T-helper 2 cell treated with Interferon-gamma antibody and Interleukin-4, amounts not matched to agents 5 μg/mL and 100 μg/mL, for 36 hours (primary cell): ENCODE measurements at places on chromosomes 7 and 10.

GRCh38 chr10:13270877-13271551 lies 28.9 kb downstream of the PHYH start:
- H3K27ac ChIP-seq: no peak overlapping the region
- H3K4me1 ChIP-seq: peaks cover 4% of the 10 kb centered on the region
- DNase-seq: no peak
- no peaks in the 10 kb centered on the region for H3K36me3 ChIP-seq

DNA sequence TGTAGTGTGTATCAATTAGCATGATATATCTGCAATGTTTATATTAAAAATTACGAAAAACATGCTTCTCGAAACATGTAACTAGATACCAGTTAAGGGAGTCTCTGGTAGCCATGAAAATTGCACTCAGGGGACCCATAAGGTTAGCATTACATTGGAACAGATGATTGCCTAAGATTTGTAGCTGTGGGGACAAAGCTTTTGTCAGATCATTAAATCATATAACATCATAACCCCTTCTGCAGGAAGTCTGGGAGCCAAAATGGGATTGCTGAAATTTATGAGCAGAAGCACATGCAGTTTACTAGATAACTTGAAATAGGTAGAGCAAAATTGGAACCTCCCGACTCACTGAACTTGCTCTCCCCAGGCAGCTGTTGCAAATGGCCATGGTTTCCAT lies 235.0 kb upstream of the IGFBP3 start:
- H3K36me3 ChIP-seq: no peaks in the 10 kb centered on the region
- no peak overlapping the region for H3K27ac ChIP-seq
- H3K4me3 ChIP-seq: no peak overlapping the region
- no peak for DNase-seq

- H3K4me3 ChIP-seq: peak overlapping the region; percentile 87
- H3K4me1 ChIP-seq: peaks cover 81% of the 10 kb centered on the region
- no peak for DNase-seq
- H3K27me3 ChIP-seq: no peaks in the 10 kb centered on the region
Observed at GRCh38 chr10:49187044-49187484, 1.1 kb downstream of the TMEM273 start.

DNA sequence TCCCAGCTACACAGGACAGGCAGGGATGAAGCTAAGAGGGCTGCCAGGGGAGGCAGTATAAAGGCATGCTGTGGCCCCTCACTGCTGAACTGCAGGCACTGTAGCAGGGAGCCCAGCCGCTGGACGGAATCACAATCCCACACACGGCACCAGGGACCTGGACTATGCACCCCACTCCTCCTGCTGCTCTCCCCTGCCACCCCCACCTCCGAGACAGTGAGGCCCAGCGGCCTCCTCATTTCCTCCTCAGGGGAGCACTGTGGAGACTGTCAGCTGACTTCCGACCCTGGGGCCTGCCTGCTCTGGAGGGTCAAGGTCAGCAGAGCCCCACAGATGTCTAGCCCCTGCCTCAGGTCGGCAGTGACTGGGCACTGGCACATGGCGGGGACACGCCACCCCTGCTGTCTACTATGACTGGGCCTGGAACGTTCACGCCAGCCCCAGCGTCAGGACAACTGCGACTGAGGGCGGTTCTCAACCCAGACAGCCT lies 92.7 kb downstream of the FAM53B start:
- no peak overlapping the region for H3K4me3 ChIP-seq
- peaks cover 72% of the 10 kb centered on the region for H3K4me1 ChIP-seq
- H3K27ac ChIP-seq: no peak overlapping the region
- no peaks in the 10 kb centered on the region for H3K27me3 ChIP-seq
- peaks cover 17% of the 10 kb centered on the region for H3K36me3 ChIP-seq

- H3K27ac ChIP-seq: no peak overlapping the region
- peaks cover 66% of the 10 kb centered on the region for H3K27me3 ChIP-seq
- no peak for DNase-seq
Observed at GRCh38 chr10:71217266-71218045, 5.1 kb downstream of the UNC5B start.

- H3K27ac ChIP-seq: peak overlapping the region; percentile 92
- H3K27me3 ChIP-seq: peaks cover 17% of the 10 kb centered on the region
- no peaks in the 10 kb centered on the region for H3K36me3 ChIP-seq
- peaks cover 72% of the 10 kb centered on the region for H3K4me1 ChIP-seq
- peak; percentile 87 for DNase-seq
Observed at GRCh38 chr10:17029581-17030271, 99.9 kb downstream of the CUBN start.

DNA sequence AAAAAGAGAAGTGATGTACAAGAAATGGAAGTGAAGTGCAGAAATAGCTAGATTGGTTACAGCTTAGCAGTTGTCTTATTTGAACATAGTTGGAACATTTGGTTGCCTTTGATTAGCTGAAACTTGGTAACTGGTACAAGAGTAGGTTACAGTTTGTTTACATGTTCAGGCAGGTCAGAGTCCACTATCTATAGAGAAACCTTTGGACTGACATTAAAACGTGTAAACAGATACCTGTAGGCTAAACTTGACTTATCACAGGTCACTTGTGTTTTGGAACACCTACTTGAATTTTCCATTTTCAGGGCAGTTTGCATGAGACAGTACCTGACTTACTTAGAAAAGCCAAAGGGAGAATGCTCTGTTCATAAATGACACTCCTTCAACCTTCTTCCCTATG lies 28.5 kb upstream of the CYP2C8 start:
- H3K36me3 ChIP-seq: no peaks in the 10 kb centered on the region
- no peaks in the 10 kb centered on the region for H3K4me1 ChIP-seq
- H3K27ac ChIP-seq: no peak overlapping the region
- DNase-seq: no peak
- H3K27me3 ChIP-seq: peaks cover 2% of the 10 kb centered on the region

- H3K27me3 ChIP-seq: no peaks in the 10 kb centered on the region
- H3K4me1 ChIP-seq: no peaks in the 10 kb centered on the region
- H3K36me3 ChIP-seq: no peaks in the 10 kb centered on the region
- no peak for DNase-seq
Observed at GRCh38 chr10:107091126-107091525, 73.4 kb downstream of the SORCS1 start.

- H3K27me3 ChIP-seq: peaks cover 4% of the 10 kb centered on the region
- no peak for DNase-seq
- no peaks in the 10 kb centered on the region for H3K4me1 ChIP-seq
- no peak overlapping the region for H3K4me3 ChIP-seq
- H3K36me3 ChIP-seq: no peaks in the 10 kb centered on the region
- no peak overlapping the region for H3K27ac ChIP-seq
Observed at GRCh38 chr10:34670081-34670480, 145.0 kb downstream of the PARD3 start.

DNA sequence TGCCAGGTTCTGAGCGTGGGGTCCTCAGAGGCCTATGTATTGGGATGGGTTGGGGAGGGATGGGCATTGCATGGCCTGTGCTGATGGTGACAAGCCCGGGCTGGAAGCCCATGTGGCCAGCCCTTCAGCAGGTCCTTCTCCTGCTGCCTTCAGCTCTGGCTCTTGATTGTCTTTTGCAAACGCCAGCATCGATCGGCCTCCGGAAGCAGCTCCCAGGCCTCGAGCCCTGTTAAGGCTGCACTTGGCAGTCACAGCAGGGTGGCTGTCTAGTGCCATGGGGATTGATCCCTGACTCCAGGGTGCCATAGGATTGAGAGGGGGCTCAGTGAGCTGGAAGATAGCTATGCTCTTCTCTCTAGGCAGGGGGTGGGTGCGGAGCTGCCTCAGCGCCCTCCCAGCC lies 51.4 kb downstream of the CDH23 start:
- H3K27me3 ChIP-seq: no peaks in the 10 kb centered on the region
- no peak overlapping the region for H3K4me3 ChIP-seq
- no peaks in the 10 kb centered on the region for H3K4me1 ChIP-seq
- no peak overlapping the region for H3K27ac ChIP-seq
- H3K36me3 ChIP-seq: no peaks in the 10 kb centered on the region

GRCh38 chr7:102085218-102085772 lies 201.4 kb upstream of the SH2B2 start:
- peaks cover 4% of the 10 kb centered on the region for H3K36me3 ChIP-seq
- DNase-seq: no peak
- H3K27ac ChIP-seq: no peak overlapping the region
- H3K4me1 ChIP-seq: no peaks in the 10 kb centered on the region
- no peaks in the 10 kb centered on the region for H3K27me3 ChIP-seq

- peaks cover 5% of the 10 kb centered on the region for H3K4me1 ChIP-seq
- no peaks in the 10 kb centered on the region for H3K36me3 ChIP-seq
- no peak overlapping the region for H3K27ac ChIP-seq
- H3K27me3 ChIP-seq: peaks cover 11% of the 10 kb centered on the region
- H3K4me3 ChIP-seq: no peak overlapping the region
- DNase-seq: no peak
Observed at GRCh38 chr10:48299066-48299465, 7.4 kb upstream of the MAPK8 start.

- H3K4me1 ChIP-seq: peaks cover 5% of the 10 kb centered on the region
- H3K27ac ChIP-seq: no peak overlapping the region
- H3K27me3 ChIP-seq: no peaks in the 10 kb centered on the region
Observed at GRCh38 chr10:79272353-79272752, 74.9 kb upstream of the PPIF start.

GRCh38 chr7:25636871-25637283 lies 408.6 kb upstream of the NPVF start:
- H3K27ac ChIP-seq: no peak overlapping the region
- no peaks in the 10 kb centered on the region for H3K4me1 ChIP-seq
- H3K4me3 ChIP-seq: no peak overlapping the region
- no peaks in the 10 kb centered on the region for H3K36me3 ChIP-seq
- no peak for DNase-seq
- H3K27me3 ChIP-seq: peaks cover 3% of the 10 kb centered on the region

DNA sequence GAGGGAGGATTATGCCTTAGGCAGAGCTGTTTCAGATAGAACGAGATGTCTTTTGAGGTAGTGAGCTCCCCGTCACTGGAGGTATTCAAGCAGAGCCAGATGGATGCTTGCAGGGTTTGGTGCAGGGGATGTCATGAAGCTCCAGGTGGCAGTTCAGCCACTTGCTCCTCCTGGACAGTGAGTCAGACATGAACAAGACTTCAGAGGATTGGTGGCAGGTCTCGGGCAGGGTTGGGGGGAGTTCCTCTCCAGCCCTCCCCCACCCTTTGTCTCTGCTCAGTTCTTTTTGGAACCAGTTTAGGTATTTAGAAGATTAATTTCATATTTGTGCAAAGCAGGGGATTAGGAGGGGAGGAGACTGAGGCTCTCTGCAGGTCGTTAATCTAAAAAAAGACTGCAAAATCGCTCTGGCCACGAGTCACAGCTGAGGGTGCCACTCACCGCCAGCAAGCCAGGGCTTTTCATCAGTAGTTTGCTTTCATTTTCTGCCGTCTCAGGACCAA lies 21.5 kb upstream of the MYL10 start:
- DNase-seq: no peak
- H3K4me1 ChIP-seq: no peaks in the 10 kb centered on the region
- peaks cover 4% of the 10 kb centered on the region for H3K27me3 ChIP-seq
- H3K4me3 ChIP-seq: no peak overlapping the region

DNA sequence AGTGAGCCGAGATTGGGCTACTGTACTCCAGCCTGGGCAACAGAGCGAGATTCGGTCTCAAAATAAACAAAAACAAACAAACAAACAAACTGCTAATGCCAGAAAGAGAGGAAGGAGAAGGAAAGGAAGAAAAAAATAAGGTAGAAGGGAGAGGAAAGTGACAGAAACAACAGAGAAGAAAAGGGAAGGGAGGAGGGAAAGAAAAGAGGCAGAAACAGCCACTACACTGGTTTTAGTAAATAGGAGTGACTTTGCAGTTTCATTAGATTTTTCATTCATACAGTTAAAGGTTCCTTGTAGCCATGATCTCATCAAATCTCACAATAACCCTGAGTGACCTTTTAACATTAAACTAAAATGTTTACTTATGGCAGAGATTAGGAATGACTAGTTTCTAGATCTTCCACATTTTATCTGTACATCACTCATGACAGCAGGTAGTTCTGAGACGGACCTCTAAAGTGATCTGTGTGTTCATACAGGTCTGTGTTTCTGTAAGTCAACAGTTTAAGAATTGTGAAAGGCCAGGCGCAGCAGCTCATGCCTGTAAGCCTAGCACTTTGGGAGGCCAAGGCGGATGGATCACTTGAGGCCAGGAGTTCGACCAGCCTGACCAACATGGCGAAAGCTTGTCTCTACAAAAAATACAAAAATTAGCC lies 191.3 kb upstream of the KLF14 start:
- no peaks in the 10 kb centered on the region for H3K27me3 ChIP-seq
- no peak for DNase-seq
- peaks cover 65% of the 10 kb centered on the region for H3K36me3 ChIP-seq
- peaks cover 69% of the 10 kb centered on the region for H3K4me1 ChIP-seq
- H3K27ac ChIP-seq: peak overlapping the region; percentile 90

GRCh38 chr10:121337427-121337826 lies 260.8 kb downstream of the FGFR2 start:
- no peak overlapping the region for H3K27ac ChIP-seq
- H3K4me1 ChIP-seq: no peaks in the 10 kb centered on the region
- no peaks in the 10 kb centered on the region for H3K36me3 ChIP-seq
- DNase-seq: no peak

DNA sequence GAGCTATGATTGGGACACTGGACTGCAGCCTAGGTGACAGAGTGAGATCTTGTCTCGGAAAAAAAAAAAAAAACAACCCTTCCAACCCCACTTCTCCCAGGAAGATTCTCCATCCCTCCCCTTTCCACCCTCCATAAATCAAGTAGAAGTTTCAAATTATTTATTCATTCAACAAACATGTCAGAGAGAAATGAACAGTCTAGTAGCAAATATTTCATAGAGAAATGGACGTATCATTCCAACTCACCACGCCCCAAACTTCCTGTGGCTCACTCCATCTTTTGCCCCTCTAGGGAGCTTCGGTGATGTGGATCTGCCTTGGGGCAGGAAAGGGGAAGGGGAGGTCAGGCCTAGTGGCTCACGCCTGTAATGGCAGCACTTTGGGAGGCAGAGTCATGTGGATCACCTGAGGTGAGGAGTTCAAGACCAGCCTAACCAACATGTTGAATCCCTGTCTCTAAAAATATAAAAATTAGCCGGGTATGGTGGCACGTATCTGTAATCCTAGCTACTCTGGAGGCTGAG lies 638 bp upstream of the TRAPPC14 start:
- H3K4me1 ChIP-seq: peaks cover 29% of the 10 kb centered on the region
- peaks cover 22% of the 10 kb centered on the region for H3K36me3 ChIP-seq
- no peaks in the 10 kb centered on the region for H3K27me3 ChIP-seq
- H3K4me3 ChIP-seq: peak overlapping the region; percentile 80

- peaks cover 31% of the 10 kb centered on the region for H3K36me3 ChIP-seq
- no peak overlapping the region for H3K27ac ChIP-seq
- no peak for DNase-seq
- H3K27me3 ChIP-seq: no peaks in the 10 kb centered on the region
- H3K4me1 ChIP-seq: peaks cover 17% of the 10 kb centered on the region
- no peak overlapping the region for H3K4me3 ChIP-seq
Observed at GRCh38 chr7:36408589-36408988, 18.9 kb downstream of the ANLN start.
